ENCODE measurements at places on chromosomes 13 and 19. TPM values are rescaled to one million over a fixed set of nuclear protein-coding genes. Genes with fewer than 3 reads are reported as not detected.

The HIF3A gene
- 92.7 TPM for total RNA-seq

DNA sequence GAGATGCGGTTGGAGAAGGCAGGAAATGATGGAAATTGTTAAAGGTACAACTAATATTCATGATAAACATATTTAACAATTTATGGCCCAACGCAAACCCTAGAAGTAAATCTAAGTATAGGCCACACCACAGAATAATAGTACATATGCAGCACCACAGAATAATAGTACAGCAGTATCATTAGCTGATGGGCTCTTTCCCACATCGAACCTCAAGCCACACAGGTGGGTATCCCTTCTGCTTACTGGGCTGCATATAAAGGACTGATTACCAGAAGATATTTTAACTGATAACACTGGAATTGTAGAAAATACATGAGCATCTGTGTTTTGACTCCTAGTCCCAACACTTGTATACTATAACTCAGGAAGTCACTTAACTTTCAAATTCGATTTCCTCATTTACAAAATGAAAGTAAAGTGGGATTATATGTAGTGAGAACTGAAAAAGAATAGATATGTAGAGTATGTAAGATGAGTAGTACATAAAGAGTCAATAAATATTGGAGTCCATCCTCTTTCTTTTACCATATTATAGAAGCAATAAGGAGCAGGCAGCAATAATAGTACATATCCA, 91.5 kb downstream of the TSC22D1 start:
- DNase-seq, result no peak

- DNase-seq, result no peak
Observed at GRCh38 chr13:80497439-80497838, 156.5 kb upstream of the SPRY2 start.

DNA sequence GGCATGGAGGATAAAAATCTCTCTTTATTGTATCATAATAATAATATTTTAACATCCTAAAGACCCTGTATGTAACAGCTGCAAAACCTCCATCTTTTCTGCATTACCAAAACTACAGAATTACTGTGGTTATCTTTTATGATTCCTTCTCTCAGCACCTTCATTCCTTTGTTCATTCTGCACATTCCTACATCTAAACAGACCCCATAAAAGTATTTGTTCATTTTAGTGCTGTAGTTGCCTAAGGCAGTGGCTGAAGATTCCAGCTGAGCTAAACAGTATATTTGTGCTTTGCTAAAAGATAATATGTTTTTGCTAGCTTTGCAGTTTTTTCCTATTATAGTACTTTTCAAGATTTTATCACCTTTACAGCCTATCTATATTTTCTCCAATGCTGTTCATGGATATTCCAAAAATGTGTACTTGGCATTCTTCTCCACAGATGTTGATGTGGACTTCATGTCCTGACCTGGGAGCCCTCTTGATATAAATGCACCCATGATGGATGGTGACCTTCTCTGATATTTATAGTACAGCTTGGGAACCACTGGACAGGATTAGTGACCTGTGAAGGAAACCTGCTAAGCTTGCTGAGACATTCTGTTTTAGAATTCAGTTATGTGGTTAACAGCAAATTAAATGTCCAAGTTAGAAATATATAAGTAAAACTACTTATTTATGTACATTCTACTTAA, 2832.9 kb upstream of the PCDH20 start:
- DNase-seq, result no peak

DNA sequence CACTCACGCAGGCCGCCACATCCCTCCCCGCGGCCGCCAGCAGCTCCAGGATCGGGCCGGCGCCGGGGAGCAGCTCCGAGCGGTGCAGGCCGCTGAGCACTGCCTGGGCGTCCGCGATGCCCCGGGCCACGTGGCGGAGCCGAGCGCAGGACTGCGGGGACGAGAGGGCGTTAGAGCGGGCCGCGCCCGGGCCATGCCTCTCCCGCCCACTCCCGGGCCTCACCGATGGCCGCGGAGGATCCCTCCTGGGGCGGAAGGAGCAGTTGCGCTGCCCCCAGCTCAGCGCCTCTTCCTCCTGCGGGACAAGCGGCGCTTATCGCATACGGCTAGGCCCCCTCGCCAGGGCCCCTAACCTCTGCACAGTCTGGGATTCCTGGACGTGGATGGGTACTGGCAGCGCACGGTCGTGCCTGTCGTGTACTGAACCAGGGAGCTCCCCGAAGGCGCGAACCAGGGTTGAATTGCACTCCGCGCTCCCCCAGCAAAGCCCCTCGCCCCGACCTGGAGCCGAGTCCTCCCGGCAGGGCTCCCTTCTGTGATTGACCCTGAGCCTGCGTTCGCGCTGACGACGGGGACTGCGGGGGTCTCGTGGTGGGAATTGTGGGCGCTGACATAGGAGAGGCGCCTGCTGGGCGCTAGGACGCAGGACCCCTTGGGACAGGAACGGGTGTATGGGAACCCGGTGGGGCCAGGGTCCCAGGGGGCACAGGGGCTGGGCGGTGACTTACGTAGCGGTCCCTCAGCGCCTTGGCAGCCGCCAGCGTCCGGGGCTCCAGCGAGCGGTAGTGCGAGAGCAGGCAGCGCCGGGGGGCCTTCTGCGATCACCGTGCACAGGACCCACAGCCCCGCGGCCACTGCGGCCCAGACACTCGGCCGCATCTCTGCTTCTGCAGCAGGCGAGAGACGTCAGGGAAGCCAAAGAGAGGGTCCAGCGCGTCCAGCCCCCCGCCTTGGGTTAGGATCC, 673 bp downstream of the IFNL4 start:
- DNase-seq, result no peak

DNA sequence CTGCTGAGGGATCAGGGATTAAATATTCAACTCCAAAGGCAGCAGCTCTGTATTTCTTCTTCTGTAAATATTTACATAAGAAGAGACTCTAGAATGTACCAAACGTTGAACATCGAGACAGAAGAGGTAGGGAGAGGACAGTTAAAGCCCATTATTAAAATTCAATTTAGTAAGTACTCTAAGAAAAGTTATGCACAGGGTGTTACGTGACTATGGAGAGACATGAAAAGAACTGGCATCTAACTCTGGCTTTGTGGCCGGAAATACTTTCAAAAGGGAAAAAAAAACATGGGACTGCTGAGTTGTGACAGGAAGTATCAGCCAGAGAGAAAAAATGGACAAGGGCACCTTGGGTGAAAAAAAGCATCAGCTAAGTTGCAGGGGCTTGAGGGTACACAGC, 36.7 kb downstream of the LNX2 start:
- no peak for DNase-seq

All from heart right ventricle (tissue), 16 donors.